Fibroblast of the aortic adventitia (primary cell): ENCODE measurements at places on chromosomes 6 and 20.
A peak's percentile ranks its signal among the peaks of the same experiment; 100 is the strongest.

GRCh38 chr20:34874094-34874654 lies 1.5 kb upstream of the GGT7 start:
- DNase-seq = peak; percentile 92

- no peak for DNase-seq
These were observed at the start of gene SEL1L2 for GRCh38 chr20:13990465-13990864. Gene SEL1L2, minus strand, starts transcription at chr20:13990614. Its CDS starts 80 bp downstream, at chr20:13990534.

- peak; percentile 87 for DNase-seq
These were observed 837 bp upstream of the OSER1 start for GRCh38 chr20:44211177-44212039.

DNA sequence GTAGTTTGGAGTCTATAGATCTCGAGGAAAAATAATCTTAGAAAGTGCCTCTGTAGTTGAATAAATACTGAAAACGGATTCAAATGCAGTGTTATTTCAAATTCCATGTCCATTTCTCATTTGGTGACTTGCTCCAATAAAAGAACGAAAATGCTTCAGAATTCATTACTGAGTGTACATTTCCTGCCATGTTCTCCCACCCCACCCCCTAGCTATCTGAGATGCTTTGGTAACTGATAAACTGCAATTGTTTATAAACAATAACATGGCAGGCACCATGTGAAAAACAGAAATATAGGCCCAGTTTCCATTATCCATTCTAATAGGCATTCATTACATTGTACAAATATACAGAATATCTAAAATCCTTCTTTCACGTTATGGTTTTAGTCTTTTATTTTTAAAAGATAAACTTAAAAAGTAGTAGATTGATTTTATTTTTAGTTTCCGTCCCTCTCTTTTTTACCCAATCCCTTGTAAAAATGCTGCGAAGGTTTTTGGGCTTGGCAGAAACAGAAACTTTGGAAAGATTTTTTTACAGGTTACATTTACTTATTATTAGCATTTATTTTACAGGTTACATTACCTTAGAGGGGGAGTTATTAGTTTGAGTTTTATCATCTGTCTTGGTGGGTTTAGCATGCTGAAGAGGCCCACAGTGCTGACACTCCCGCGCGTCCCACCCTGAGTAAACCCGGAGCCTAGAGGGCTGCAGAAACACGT lies 1.5 kb downstream of the FAM162B start:
- no peak for DNase-seq
